Stimulated activated CD4-positive, alpha-beta T cell treated with anti-CD3 and anti-CD28 coated beads, Interleukin-12 subunit alpha, Interleukin-12 subunit beta, amount 100 ng/mL, for 4 hours (primary cell): ENCODE measurements at places on chromosomes 13 and 19.

DNA sequence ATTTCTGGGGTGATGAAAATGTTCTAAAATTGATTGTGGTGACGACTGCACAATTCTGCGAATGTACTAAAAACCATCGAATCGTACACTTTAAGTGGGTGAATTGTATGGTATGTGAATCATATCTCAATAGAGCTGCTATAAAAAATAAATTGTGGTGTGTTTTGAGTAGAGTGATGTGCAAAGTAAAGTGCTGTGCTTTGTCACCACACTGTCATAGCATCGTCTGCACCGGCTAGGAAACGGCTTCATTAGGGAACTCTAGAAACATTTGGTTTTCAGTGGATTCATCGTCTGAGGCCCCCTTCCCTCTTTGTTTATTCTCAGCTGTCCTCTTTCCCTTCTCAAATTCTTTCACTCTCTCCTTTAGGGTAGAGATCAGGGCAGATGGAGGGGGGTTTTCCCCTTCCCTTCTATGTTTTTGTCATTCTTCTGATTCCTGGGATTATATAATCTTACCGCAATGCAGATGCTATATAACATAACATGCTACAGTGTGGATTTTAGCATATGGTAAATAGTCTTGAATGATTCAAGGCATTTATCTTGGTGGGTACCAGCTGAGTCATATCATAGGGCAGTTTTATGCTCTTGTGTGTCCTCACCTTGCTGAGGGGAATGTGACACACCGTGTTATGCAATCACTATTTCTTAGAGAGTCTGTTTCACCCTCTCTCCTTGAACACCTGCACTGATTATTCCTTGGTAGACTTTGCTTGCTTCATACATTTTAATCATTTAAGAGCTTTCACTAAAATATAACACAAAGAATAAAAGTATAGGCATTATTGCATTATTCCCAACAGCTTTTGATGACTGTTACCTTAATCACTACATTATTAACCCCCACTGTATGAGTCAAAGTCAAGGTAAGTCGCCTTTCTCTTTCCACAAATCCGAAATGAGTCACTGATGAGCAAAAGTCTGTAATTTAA, 239.4 kb downstream of the DCLK1 start:
- DNase-seq, result no peak

DNA sequence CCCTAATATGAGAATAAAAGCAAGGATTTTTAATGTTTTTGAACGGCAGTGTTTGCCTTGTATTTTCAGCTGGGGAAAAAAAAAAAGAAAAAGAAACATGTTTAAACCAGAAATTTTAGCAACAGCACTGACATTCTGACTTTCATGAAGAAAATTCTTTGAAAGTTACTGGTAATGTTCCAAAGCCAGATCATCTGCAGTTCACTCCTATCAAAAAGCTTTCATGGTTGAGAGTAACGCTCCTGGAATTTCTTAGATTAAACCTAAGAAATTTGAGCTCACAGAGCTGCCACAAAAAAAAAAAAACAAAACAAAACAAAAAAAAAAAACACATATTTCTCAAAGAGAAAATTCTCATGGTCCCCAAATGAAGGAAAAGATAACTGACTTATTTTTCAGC, 1106.7 kb downstream of the EFNB2 start:
- DNase-seq, result no peak

DNA sequence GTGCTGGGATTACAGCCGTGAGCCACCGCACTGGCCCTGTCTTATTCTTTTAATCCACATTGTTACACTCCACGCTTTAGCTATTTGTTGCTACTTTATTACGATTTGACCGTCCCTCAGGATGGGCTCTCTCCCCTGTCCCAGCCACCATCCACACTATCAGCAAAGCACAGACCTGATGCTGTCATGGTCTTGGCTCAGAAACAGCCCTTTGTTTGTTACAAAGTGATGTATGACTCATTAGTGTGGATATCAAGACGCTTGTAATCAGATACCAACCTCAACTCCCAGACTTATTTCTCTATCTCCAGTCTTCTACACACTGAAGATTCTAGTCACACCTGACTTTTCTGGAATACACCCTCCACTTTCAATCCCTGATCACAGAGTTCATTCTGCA, 84.6 kb upstream of the FREM2 start:
- DNase-seq, result no peak

DNA sequence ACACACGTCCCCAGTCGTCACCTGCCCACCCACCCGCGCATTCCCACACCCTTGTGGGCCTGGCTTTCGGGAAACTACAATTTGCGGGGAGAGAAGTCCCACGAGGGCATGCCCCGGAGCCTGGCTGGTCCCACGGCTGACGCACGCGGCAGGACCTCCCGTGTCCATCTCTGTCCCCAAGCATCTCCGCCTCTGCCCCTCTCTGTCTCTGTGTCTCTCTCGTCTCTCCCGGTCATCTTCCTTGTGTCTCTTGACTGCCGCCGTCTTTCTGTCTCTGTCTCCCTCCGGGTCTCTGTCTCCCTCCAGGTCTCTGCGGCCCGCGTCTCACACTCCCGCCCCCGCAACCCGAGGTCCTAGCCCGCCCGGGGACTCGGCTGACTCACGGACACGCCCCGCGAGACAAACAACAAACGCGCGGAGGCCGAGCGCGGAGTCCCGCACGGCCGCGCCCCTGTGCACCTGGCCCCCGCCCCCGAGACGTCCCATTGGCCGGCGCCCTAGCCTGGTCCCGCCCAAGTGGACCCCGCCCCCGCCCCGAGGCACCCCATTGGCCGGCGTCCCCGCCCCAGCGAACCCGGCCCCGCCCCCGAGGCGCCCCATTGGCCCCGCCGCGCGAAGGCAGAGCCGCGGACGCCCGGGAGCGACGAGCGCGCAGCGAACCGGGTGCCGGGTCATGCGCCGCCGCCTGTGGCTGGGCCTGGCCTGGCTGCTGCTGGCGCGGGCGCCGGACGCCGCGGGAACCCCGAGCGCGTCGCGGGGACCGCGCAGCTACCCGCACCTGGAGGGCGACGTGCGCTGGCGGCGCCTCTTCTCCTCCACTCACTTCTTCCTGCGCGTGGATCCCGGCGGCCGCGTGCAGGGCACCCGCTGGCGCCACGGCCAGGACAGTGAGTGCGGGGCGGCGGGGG, at the start of gene FGF22:
Gene FGF22, plus strand, starts transcription at position 627 of the 908 bp plus-strand sequence. Its CDS starts 47 bp downstream, at position 674.
- peak; percentile 96 for DNase-seq

DNA sequence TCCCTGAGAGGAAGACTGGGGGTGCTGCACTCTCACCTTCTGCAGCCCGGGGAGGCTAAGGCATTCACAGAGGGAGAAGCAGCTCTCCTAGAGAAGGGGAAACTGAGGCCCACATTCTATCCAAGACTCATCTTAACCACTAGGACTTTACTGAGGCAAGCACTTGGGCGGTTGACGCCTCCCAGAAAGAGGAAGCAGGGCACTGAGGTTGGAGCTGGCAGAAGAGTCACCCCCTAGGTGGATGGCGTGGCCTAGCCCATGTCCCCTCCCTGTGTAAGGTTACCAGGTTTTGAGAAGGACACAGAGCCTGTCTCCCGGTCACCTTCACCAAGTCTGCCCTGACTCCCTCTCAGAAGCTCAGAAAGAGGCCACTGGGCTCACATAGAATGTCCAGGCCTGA, 2.7 kb downstream of the S1PR2 start:
- DNase-seq, result no peak

DNA sequence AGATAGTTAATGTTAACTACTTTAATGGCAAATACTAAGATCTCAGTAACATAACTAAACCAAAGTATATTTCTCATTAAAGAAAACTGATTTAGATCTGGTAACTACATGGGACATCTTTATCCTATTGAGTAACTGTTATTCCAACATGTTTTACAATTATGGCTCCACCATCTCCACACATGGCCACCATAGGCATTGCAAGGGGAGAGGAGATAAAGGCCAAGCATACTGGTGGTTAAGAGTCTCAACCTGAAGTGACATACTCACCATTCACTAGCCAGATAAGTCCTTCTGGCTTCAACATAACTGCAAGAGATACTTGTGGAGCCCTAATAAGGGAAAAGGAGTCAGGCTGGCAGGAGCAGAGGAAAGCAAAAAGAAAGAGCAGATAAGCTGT, 1586.4 kb upstream of the SPRY2 start:
- no peak for DNase-seq

DNA sequence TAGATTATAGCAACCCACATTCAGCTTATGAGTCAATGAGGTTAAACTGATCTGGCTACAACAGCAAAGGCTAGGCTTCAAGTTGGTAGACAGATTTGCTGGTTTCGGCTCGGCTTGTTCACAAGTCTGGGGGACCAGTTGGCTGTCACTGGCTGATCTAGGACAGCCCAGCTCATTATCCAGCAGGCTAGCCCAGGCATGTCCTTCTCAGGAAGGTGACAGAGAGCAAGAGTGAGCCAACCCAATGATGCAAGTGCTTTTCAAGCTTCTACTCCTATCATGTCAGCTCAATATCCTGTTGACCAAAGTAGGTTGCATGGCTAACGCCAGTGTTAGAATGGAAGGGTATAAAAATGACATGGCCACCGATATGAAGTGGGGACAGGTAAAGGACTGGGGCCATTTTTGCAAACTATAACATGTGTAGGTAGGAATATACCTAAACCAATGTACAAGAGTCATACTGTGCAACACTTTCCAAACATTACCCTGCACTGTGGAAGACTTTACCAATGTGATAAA, 220.9 kb upstream of the SOX21 start:
- no peak for DNase-seq

- peak; percentile 2 for DNase-seq
Measured at GRCh38 chr13:44876782-44877324, 112.4 kb downstream of the NUFIP1 start.

GRCh38 chr13:78015782-78016181, 97.2 kb upstream of the EDNRB start:
- DNase-seq, result no peak

DNA sequence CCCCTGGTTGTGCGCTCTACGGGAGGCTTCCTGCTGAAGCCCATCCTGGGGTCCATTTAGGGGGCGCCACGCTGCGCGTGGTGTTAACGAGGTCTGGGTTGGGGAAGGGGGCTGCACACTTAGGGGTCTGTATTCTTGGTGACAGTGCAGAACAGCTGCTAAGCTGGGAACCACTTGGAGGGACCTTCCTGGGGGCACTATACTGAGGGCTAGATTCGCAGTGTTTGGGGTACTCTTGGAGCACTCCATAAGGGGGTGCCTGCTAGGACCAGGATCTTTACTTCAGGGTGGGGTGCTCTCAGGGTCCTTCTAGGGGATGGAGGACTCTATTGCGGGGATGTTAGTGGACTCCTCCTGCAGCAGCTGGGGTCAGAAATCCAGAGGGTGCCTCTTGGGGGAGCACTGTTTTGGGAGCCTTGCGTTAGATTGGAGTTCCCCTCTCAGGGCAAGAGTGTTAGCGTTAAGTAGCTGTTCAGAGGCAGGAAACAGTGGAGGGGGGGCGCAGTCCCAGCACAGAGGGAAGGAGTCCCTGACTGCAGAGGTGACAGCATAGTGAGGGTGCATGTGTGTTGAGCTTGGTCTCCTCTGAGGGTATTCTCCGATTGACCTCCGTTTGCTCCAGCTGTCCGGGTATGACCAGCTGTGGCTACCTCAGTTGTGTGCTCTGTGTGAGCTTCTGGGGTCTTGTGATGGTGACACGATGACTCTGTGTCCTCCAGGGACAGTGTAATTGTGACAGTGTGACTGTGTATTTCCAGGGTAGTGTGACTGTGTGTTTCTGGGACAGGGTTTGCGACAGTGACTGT, 1.1 kb downstream of the PDE4A start:
- no peak for DNase-seq

GRCh38 chr13:108785844-108786243, 156.4 kb downstream of the MYO16 start:
- no peak for DNase-seq
